ENCODE measurements at places on chromosomes 1 and 21.

- DNase-seq = no peak
Measured at GRCh38 chr1:201721082-201722049, 107.6 kb upstream of the IPO9 start.

DNA sequence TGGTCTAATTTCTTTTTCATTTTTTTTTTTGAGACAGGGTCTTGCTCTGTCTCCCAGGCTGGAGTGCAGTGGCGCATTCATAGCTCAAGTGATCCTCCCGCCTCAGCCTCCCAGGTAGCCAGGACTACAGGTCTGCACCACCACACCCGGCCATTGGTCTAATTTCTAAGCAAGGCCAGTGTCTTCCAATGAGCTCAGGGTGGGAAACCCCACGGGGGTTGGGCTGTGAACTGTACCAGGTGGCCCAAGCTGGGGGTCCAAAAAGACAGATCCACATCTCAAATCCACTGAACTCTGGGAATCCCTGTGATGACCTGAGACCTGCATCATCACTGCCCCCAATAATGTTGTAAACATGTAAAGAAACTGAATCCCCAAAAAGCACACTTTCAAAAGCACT, 79.5 kb downstream of the BCAR3 start:
- no peak for DNase-seq

DNA sequence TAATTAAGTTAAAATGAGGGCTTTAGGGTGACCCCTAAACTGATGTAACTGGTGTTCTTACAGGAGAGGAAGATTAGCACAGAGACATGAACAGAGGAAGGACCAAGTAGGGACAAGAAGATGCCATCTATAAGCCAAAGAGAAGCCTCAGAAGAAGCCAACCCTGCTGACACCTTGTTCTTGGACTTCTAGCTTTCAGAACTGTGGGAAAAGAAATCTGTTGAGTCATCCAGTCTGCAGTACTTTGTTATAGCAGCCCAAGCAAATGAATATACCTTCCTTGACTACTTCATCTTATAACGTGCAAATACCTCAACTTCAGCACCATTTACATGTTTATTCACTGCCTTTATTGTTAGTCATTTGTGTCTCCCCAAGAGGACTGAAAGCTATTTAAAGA, 3.4 kb downstream of the ZBTB21 start:
- no peak for DNase-seq

DNA sequence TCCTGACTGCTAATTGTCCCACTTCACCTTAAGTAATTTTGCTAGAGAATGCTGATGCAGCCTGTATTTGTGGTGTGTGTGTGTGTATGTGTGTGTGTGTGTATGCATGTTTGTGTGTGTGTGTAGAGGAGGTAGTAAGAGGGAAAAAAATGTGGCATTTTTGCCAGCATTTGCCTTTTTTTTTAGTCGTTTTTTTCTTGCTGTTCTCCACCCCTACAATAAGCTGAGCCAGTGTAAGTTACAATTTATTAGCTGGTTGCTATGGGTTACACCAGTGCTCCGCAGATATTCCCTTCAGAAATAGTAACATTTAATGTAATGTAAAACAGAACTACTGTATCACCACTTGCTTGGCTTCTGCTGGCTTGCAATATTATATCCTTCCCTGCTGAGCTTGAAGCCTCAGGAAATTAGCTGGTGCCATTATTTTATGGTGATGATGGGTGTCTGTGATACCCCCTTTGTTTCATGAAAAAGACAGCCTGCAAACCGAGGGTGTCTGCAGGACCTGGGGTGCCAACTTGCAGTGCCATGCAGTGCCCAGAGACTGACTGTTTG, 23.4 kb upstream of the IGSF3 start:
- no peak for DNase-seq

DNA sequence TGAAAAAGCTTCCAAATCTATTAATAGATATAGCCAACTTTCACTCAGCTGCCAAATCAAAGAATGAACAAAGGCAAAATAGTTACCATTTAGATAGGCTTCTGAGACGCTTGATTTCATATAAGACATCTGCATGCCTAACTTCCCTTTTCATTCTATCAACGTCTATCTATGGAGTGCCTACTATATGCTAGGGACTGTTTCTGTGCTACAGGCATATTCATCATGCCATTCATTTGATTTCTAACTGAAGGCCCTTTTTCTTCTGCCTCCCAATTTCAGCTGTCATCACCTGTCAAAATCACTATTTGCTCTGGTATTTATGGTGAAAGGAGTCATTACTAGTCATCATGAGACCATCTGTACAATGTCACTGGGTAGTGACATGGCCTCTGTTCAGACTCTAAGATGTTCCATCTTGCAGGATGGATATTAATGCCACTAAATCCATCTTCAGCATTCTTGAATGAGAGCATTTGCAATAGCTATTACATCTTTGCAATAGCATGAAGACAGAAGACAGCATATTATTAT, 4.3 kb upstream of the KRTAP13-1 start:
- DNase-seq = no peak

GRCh38 chr1:115252585-115252984, 85.5 kb downstream of the NGF start:
- DNase-seq = no peak

- DNase-seq = no peak
Measured at GRCh38 chr1:113999799-114000198, 20.5 kb downstream of the OLFML3 start.

GRCh38 chr1:12709696-12710095, 6.2 kb upstream of the AADACL3 start:
- no peak for DNase-seq

- no peak for DNase-seq
Measured at GRCh38 chr1:25550155-25550506, 6.7 kb downstream of the LDLRAP1 start.

GRCh38 chr1:227921461-227922185, 26.1 kb downstream of the WNT9A start:
- peak; percentile 82 for DNase-seq

DNA sequence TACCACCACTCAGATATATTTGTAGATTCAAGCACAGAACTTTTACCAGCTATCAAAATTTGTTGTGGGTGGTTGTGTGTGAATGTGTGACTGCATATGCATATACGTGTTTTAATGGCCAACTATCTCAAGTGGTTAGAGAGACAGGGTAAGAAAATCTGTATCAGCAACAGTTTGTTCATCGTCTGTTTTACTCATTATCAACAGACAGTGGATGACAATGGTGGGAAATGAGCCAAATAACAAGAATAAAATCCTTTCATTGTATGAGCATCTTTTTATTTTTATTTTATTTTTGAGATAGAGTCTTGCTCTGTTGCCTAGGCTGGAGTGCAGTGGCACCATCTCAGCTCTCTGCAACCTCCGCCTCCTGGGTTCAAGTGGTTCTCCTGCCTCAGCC, 22.7 kb upstream of the DYNLT5 start:
- DNase-seq = no peak

DNA sequence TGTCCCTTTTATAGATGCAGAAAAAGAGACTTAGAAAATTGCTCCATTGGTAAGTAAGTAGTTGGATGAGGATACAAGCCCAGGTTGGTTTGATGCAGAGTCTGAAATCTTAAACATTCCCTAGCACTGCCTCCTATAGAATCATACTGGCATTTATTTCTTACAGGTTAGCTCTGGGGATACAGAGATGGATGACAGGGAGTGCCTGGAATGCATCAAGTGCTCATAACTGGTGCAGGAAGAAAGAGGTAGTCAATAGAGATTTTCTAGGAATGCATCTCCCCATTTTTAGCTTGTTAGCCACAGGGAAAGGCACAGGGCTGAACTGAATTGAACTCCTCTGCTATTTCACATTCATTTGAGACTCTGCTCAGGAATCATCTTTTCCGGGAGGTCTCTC, 269.0 kb upstream of the USP24 start:
- no peak for DNase-seq

- DNase-seq = no peak
Measured at GRCh38 chr1:24886241-24886640, 43.8 kb downstream of the RUNX3 start.

- DNase-seq = peak; percentile 83
Measured at GRCh38 chr1:241531195-241532161, 700 bp upstream of the KMO start.

- DNase-seq = no peak
Measured at GRCh38 chr1:78687914-78688313, 38.3 kb downstream of the IFI44 start.

DNA sequence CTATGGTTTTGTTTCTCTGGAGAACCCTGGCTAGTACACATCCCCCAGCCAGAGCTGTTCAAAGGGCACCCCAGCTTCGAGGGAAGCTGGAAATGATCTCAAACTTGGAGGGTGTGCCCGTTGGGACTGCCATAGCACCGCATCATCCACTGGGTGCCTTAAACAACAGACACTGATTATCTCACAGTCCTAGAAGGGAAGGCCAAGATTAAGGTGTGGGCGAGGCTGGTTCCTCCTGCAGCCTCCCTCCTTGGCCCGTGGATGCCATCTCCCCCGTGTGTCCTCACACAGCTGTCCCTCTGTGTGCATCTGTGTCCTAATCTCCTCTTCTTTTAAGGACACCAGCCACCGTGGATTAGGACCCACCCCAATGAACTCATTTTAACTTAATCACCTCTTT, 4.2 kb upstream of the IBA57 start:
- DNase-seq = no peak

- no peak for DNase-seq
Measured at GRCh38 chr1:59564192-59564891, 250.4 kb upstream of the HOOK1 start.

- no peak for DNase-seq
Measured at GRCh38 chr1:89951766-89952604, 42.9 kb upstream of the ZNF326 start.

- peak; percentile 99 for DNase-seq
Measured at GRCh38 chr1:107532318-107532717, 391.5 kb downstream of the NTNG1 start.

DNA sequence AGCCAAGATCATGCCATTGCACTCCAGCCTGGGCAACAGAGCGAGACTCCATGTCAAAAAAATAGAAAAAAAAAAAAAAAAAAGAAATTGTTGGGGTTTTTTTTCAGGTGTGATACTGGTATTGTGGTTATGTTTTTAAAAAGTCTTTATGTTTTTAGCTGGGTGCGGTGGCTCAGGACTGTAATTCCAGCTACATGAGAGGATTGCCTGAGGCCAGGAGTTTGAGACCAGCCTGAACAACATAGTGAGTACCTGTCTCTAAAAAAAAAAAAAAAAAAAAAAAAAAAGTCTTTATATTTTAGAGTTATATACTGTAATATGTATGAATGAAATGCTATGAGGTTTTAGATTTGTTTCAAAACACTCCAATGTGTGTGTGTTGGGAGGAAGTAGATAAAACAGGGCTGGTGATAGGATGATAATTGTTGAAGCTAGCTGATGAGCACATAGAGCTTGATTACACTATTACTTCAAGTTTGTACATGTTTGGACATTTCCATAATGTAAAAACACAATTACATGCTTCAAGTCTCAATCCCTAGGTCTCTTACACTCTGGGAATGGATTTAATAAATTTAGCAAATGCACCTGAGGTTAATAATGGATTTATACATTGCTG, 30.2 kb upstream of the ATP5PO start:
- DNase-seq = no peak

DNA sequence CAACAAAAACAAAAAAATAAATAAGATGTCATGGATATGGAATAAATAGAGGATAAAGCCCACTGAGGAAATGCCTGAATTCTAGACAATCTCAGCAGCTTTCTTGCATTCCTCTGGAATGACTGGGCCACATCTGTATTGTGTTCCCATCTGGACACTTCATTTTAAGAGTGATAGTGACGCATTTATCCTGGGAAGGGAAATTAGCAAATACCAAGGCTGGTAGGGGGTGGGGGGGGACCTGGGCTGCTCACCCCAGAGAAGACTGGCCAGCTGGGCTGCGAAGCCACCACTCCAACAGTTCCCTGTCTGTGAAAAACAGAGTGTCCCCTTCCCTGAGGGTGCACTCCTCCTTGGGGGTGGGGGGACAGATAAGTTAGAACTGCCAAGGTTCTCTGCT, 106.3 kb downstream of the HIVEP3 start:
- no peak for DNase-seq

DNA sequence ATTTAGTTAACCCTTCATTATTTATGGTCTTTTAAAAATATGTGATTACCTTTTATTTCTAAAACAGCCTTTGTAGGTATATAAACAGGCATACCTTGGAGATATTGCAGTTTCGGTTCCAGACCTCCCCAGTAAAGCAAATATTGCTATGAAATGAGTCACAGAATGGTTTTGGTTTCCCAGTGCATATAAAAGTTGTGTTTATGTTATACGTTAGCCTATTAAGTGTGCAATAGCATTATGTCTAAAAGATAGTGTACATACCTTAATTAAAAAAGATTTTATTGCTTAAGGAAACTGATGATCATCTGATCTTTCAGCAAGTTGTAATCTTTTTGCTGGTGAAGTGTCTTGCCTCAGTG, 44.1 kb downstream of the XCL2 start:
- DNase-seq = no peak

GRCh38 chr1:97623220-97623619, 297.6 kb downstream of the DPYD start:
- DNase-seq = no peak

GRCh38 chr21:43347461-43348169, 79.3 kb downstream of the SIK1 start:
- DNase-seq = no peak

DNA sequence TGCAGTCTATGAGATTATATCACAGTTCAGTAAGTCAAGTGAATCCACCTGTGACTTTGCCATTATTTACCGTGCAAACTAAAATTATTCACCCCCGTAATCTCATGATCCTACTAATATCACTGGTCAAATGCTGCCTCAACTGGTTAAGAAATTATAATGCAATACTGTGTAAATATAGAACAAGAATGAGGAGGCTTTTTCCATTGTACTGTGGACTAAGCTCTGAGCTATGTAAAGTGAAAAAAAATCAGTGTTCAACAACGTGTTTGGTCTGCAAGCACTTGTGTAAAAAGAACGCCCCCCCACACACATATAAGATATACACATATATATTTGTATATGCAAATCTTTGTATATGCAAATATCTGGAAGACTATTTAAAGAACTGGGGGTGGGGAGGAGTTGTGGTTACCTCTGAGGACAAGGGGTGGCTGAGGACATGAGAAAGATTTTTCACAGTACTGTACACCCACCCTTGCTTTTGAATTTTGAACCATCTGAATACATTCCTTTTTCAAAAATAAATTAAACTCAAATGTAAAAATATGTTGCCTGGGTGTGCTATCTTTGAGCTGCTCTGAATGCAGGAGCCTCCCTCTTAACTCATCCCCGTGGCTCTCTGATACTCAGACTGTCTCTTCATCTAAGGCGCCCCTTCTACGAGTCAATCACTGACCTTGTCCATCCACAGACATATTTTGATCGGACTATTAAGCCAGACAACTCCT, 57.0 kb downstream of the PTP4A2 start:
- DNase-seq = peak; percentile 61

GRCh38 chr1:246081138-246081702, 425.9 kb downstream of the SMYD3 start:
- DNase-seq = no peak

GRCh38 chr1:159935719-159936272, 9.6 kb downstream of the IGSF9 start:
- DNase-seq = no peak

GRCh38 chr1:83516369-83516768, 482.6 kb downstream of the TTLL7 start:
- DNase-seq = no peak

Measured in DMS79 treated with DMSO at 0.1 percent for 48 hours (cell line).